ENCODE measurements at places on chromosomes 6 and 20.

DNA sequence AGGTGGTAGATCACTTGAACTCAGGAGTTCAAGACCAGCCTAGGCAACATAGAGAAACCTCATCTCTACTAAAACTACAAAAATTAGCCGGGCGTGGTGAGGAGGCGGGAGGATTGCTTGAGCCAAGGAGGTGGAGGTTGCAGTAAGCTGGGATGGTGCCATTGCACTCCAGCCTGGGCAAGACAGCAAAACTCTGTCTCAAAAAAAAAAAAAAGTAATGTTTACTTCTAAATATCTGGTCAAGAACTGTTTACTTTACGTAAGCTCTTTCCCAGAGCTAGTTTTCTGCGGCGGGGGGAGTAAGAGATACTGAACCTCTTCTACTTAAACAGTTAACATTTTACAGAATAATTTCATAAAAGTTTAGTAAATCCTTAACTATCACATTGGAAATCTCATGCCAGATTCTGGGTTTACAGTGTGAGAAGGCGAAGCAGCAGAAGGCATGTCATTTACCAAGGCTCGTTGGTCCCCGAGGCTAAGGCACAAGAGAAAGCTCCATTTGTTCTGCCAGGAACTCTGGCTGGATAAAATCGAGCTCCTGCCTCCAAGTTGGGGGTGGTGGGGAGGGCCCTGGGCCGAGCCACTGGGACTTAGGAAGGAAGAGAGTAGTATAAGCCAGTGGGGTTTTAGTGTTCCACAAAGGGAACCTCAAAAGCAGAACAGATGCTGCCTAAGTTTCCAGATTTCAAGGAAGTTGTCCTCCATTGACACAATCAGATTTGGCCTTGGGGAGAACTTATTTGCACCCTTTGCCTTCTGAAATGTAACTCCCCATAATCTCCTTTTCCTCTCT lies 41.7 kb downstream of the ARFGEF2 start:
- DNase-seq = no peak

DNA sequence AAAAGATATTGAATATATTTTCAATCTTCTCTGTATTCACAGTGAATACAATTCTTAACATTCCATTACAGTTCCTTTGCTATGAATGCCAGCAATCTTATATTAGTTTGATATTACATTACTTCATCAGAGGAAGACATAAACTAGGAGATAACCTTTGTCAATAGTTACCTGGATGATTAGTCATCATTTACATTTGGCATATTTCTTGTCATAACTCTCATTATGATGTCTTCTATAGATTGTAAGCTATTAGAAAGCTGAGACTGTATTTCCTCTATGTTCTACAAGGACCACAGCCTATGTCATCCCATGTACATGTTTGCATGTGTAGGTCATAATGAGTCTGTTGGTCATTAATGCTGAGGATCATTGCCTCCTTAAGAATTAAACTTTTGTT lies 7.8 kb upstream of the PTPRK start:
- no peak for DNase-seq

GRCh38 chr6:125132058-125132457 lies 21.5 kb upstream of the TPD52L1 start:
- DNase-seq = no peak

DNA sequence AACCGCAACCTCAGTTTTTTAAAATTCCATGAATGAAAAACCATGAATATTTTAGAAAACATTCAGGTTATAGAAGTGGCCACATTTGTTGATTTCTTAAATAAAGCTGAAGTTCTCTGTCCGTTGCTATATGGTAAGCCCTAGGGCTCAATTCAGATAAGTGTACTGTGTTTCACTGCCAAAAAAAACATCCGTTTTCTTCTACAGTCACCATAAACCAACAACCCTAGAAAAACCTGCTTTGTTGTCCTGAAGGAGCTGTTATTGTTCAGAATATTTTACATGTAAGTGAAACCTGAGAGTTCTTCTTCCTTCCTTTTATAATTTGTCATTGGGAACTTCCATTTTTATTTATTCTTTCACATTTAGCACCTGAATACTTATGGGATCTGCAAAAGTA lies 274.1 kb downstream of the TFAP2A start:
- DNase-seq = no peak

GRCh38 chr6:163460307-163460782 lies 45.8 kb downstream of the QKI start:
- DNase-seq = no peak

DNA sequence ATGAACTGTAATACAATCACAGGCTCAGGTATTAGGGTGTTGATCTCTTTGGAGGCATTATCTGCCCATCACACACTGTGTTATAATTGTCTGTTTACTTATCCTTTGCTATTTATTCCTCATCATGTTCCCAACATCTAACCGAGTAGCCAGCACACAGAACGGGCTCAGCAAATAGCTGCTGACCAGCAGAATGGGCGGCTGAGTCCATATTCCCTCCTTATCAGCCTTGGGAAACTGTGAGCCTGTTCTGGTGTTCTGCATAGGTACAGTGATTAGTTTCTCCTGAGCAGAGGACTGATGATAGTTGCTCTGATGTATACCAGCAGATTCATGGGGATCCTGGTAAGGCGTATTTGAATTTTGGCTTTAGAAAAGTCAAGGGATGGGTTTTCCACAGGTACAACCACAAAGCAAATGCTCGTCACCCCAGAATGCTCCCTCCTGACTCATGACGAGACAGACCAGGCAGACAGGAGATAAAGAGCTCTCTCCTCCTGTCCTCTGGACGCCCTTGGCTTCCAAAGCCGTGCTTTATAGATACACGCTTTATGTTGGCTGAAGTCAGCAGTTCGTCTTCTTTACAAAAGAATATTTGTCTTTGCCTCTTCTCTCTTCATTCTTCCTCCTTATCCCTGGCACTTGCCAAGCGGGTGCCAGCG lies 166.7 kb downstream of the TTLL2 start:
- no peak for DNase-seq

GRCh38 chr20:37311710-37312355 lies 22.4 kb downstream of the MANBAL start:
- no peak for DNase-seq
